ENCODE measurements at places on chromosomes 6 and 20.

- no peak for DNase-seq
These were observed 2.5 kb upstream of the TMEM244 start for GRCh38 chr6:129863664-129864063.

GRCh38 chr6:8080362-8081151 lies 16.4 kb upstream of the BLOC1S5 start:
- DNase-seq = no peak

DNA sequence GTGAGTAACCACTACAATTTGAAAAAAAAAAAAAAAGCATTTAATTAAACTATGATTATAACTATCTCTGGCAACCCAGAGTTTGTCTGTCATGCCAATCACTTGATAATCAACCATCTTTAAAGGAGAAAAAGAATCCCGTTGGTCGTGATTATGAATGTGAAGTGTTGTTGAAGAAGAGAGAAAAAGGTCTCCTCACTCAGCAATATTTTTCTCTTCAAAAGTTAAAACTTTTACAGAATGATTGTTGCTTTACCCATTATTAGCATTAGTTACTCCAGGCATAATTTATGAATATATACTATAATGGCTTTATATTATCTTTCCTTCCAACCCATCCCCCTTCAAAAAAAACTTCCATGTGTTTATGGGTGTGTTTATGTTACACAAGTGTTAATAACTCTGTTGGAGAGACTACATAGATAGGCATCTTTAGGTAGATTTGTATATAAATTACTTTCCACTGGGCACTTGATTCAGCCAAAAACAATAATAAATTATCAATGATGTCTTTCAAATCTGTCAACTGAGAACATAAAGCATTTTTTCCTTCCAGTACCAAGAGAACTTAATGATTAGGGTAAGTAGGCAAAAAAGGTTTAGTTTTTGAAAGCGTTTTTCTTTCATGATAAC lies 5.1 kb downstream of the BMP5 start:
- no peak for DNase-seq

DNA sequence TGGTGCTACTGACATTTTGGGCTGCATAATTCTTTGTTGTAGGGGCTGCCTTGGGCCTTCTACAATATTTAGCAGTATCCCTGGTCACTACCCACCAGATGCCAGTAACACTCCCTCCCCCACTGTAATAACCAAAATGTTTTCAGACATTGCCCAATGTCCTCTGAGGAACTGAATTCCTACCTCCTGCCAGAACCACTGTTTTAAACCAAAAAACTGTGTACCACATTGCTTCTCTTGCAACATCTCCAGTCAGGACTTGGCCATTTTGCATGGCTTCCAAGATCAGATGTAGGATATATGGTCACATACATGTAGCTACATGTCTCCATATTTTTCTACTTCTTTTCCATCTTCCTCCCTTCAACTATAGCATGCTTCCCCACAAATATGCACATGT lies 97.4 kb upstream of the IFNGR1 start:
- DNase-seq = no peak

DNA sequence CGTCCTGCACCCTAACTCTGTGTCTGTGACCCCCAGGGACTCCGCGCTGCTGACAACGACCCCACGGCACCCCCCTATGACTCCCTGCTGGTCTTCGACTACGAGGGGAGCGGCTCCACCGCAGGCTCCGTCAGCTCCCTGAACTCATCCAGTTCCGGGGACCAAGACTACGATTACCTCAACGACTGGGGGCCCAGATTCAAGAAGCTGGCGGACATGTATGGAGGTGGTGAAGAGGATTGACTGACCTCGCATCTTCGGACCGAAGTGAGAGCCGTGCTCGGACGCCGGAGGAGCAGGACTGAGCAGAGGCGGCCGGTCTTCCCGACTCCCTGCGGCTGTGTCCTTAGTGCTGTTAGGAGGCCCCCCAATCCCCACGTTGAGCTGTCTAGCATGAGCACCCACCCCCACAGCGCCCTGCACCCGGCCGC lies 129.0 kb downstream of the TAF4 start:
- DNase-seq = no peak

GRCh38 chr20:37526839-37527637 lies 638 bp downstream of the BLCAP start:
- DNase-seq = peak; percentile 55

- no peak for DNase-seq
These were observed 48.6 kb upstream of the SLC16A10 start for GRCh38 chr6:111038534-111039252.

- DNase-seq = no peak
These were observed 294.0 kb downstream of the CLIC5 start for GRCh38 chr6:45721665-45722064.

- DNase-seq = no peak
These were observed 494 bp downstream of the RHAG start for GRCh38 chr6:49635978-49636712.

- no peak for DNase-seq
These were observed 2.3 kb upstream of the HLA-DMA start for GRCh38 chr6:32954986-32955802.

DNA sequence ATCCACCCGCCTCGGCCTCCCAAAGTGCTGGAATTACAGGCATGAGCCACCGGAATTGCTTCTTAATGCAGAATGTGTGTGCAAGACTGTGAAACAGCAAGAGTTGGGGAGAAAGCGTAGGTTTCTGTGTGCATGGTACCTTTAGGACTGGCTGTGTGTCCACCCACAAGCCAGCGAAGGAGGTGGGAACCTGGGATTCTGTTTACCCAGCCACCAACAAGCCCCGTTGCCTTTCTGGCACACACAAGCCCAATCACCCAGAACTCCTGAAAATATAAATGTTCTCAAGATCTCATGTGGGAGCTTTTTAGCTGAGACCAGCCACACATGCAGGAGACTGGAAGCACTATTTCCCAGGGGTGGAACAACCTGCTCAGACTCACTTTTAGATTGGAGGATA lies 4.9 kb upstream of the RNF24 start:
- no peak for DNase-seq

DNA sequence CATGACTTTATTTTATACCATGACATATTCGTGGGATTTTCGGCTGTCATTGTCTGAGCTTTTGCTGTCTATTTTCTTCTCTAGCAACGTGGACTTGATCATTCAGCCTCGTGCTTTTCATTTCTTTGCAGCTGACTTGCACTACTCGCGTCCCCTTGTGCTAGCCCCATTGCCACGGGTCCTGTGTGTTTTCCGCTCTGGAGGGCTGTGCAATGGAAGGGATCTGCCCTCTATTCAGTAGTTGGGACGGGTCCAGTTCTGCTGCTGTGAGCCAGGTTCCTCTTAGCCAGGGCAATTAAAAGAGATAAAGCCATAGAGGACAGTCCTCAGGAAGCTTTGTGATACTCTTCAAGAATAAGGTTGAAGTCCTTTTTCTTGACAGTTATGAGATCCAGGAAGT lies 17.6 kb downstream of the NEDD9 start:
- no peak for DNase-seq

DNA sequence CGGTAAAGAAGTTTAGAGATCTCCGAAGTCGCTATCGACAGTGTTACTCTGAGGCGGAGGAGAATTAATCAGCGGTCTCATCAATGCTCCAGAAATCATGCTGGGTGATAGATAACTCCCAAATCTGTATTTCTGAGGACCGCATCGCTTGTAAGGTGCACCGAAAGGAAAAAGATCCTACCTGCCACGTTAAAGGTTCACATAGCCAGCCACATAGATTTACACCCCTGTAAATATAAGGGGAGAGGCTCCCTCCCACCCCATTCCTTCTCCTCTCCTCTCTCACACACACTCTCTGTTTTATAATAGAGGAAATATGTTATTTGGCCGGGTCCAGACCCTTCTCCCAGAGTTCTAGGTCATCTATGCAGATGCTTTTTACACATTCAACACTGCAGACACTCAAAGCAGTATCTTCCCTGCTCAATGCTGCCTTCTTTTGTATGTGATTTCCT lies 620 bp upstream of the DEK start:
- no peak for DNase-seq

GRCh38 chr6:90135667-90136066 lies 161.0 kb downstream of the BACH2 start:
- DNase-seq = no peak

DNA sequence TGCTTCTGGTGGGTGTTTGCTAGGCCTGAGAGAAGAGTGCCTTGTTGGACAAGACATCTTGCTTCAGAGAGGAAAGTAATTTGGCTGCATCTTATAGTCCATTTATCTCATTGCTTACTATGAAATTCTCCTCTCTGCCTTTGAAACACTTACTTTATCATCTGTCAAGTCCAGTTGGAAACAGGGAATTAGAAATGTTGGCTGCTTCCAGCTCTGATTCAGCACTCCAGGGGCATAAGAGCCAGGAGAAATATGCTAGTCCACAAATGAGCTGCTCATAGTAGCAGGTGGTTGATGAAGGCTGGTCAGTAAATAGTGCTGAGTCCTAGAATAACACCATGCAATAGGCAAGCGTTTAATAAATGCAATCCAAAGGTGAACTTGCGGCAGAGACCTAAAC lies 227.1 kb downstream of the SLC35F1 start:
- DNase-seq = no peak

- no peak for DNase-seq
These were observed 82.7 kb upstream of the TOP1 start for GRCh38 chr20:40945754-40946450.

GRCh38 chr20:61086031-61086430 lies 166.0 kb upstream of the CDH4 start:
- no peak for DNase-seq

- DNase-seq = no peak
These were observed 205.5 kb downstream of the ZNF217 start for GRCh38 chr20:53387983-53388675.

DNA sequence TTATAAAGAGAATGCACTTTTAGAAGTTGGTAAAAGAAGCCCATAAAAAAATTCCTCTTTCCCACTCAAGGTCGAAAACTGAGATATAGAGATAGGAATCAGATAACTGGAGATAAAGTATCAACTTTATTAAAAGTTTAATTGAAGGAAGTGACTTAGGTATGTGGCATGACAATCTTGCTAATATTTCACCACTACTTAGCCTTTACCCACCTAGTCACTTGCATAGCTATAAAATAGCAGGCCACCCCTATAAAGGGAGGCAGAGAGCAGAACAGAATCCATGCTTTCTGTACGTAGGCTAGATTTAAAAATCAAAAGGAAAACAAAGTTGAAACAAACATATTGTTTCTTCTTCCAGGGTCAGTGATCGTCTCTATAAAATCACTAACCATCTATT lies 13.2 kb upstream of the TBC1D32 start:
- DNase-seq = no peak

DNA sequence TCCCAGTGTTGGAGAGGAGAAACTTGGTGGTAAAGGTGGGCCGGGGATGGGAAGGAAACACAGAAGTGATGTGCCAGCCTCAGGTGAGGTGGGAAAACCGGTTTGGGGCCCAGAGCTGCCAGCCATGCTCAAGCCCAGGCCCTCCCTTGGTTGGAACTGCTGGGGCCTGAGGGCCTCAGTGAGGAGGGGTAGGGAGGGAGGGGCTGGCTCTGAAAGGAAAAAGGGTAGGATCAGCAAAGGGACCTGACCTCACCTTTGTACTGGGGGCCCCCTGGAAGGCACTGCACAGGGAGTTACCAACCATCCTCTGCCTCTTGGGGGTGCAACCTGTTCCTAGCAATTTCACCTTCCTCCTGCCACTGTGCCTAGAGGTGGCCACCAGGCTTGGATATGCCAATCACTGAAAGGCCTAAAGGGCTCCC lies 1.8 kb upstream of the SPEF1 start:
- DNase-seq = no peak

GRCh38 chr20:53085720-53086119 lies 113.6 kb downstream of the TSHZ2 start:
- no peak for DNase-seq

DNA sequence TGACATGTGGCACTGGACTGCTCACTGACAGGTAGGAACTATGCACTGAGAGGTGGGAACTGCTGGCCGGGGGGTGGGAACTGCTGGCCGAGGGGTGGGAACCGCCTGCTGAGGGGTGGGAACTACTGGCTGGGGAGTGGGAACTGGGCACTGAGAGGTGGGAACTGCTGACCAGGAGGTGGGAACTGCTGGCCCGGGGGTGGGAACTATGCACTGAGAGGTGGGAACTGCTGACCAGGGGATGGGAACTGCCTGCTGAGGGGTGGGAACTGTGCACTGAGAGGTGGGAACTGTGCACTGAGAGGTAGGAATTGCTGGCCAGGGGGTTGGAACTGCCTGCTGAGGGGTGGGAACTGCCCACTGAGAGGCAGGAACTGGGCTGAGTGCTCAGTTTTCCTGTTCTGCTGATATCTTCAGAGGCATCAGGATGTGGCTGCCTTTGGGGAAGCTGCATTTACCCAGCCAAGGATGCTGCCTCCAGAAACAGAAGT lies 90.2 kb downstream of the THBS2 start:
- peak; percentile 60 for DNase-seq

DNA sequence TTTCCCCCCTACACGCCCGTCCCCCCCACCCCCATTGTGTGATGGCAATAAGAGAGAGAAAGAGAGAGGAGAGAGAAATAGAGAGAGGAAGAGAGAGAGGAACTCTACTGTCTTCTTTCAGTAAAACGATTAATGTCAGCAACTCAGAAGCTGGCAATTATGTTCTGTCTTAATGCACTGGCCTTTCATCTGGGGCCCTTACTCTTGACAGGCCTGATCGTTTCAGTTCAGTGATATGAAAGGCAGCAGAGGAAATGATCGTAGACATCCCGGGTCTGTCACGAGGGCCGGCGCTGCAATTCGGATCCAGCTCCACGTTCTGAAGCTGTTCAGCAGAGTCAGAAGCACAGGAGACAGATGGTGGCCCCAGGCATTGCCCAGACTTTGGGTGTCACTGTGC lies 308.9 kb downstream of the ZNF217 start:
- no peak for DNase-seq

GRCh38 chr6:72035966-72036365 lies 149.6 kb downstream of the RIMS1 start:
- no peak for DNase-seq

- DNase-seq = no peak
These were observed 47.2 kb downstream of the KIF13A start for GRCh38 chr6:17940151-17940792.

- peak; percentile 87 for DNase-seq
These were observed 147.8 kb upstream of the RALGAPA2 start for GRCh38 chr20:20860078-20860806.

- DNase-seq = no peak
These were observed 381.8 kb downstream of the KIF16B start for GRCh38 chr20:16191496-16191895.

DNA sequence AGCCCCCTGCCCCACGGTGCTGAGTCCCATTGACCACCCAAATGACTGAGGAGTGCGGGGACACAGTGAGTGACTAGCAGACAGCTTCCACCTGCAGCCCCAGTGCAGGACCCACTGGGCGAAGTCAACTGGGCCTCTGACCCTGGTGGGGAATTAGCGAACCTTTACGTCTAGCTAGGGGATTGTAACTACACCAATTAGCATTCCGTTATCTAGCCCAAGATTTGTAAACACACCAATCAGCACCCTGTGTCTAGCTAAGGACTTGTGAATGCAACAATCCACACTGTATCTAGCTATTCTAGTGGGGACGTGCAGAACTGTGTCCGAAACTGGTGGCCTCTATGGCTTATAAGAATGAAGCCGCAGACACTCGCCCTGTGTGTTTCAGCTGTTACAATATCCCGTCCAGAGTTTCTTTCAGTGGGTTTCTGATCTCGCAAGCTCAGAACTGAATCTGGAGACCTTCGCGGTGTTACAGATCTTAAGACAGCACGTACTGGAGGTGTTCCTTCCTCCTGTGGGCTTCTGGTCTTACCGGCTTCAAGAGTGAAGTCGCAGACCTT lies 21.1 kb upstream of the GMPR start:
- no peak for DNase-seq

GRCh38 chr20:11755071-11755841 lies 162.4 kb upstream of the BTBD3 start:
- DNase-seq = no peak

GRCh38 chr20:34907616-34908469 lies 31.4 kb downstream of the ACSS2 start:
- DNase-seq = no peak
